ENCODE measurements at places on chromosomes 6 and 20.

DNA sequence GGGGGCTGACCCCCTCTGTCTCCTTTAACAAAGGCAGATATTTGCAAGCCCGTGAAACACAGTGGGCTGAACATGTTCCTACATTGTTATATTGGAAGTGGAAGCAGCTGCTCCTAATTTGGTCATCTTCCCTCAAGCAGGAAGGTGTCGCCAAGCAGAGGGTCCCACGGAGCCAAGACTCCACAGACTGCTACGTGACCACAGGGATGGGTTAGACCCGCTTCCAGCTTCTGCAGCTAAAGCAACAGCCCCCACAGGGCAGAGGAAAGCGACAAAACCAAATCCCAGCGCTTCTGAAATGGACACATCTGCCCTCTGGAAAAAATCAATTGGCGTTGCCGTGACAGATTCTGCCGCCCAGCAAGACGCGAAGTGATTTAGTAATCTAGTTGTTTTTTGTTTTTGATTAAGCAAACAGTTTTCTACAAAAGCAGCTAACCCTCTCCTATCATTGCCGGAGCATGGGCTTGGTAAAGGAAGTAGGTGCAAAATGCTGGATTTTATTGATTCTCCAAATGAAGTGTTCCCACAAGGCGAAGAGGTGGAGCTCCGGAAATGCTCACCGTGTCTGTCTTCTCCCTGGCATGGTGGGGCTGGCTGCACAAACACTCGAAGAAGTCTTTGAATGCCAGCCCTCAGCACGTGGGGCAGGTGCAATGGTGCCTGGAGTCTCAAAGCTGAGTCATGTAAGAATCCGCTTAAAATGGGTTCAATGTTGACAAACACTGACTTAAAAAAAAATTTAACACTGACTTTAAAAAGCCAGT lies 79.4 kb upstream of the FRMD1 start:
- DNase-seq: no peak

DNA sequence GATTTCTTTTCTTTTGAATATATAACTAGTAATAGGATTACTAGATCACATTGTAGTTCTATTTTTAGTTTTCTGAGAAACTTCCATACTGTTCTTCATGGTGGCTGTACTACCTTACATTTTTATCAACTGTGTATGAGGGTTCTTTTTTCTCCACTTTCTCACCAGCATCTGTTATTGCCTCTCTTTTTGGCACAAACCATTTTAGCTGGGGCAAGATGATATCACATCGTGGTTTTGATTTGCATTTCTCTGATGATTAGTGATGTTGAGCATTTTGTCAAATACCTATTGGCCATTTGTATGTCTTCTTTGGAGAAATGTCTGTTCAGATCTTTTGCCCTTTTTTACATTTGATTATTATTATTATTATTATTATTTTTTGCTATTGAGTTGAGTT lies 86.1 kb upstream of the TCF21 start:
- DNase-seq: no peak

- DNase-seq: no peak
Observed at GRCh38 chr6:134315974-134316441, 1.9 kb downstream of the SGK1 start.

DNA sequence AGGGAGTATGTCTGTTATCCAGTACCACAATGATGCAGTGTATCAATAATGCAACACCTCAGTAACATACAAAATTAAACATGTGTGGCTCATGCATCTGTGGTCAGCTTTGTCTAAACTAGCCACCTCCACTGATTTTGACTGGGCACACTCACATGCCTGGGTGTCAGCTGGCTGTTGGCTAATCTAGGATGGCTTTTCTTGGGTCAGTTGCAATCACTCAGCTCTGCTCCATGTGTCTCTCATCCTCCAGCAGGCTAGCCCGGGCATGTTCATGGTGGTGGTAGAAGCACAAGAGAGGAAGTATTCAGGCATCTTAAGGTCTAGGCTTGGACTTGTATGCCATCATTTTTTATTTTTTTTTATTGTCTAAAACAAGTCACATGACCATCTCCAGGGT lies 59.3 kb upstream of the JAG1 start:
- no peak for DNase-seq

- DNase-seq: no peak
Observed at GRCh38 chr6:14676064-14676463, 558.5 kb downstream of the CD83 start.

GRCh38 chr6:6315660-6316059 lies 4.8 kb downstream of the F13A1 start:
- peak; percentile 52 for DNase-seq

- DNase-seq: no peak
Observed at GRCh38 chr6:161023316-161023715, 31.7 kb downstream of the MAP3K4 start.

Measured in common myeloid progenitor, CD34-positive (primary cell).